ENCODE measurements at places on chromosomes 6 and 20.

DNA sequence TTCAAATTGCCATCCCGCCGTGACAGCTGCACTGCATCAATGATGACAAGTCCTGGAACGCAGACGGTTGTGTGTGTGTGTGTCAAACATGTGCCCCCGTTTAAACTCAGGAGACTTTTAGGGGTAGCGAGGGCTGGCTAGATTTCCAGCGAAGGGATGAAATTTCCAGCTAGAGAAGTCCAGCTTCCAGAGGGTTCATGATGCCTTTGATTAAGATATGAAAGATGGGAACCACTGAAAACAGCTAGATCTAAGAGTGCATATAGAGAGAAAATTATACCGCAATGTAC, 644 bp downstream of the KIZ start:
- DNase-seq, result no peak

- no peak for DNase-seq
Observed at GRCh38 chr6:143368426-143368825, 82.1 kb downstream of the ADAT2 start.

GRCh38 chr6:111724505-111724904, 118.8 kb upstream of the TRAF3IP2 start:
- DNase-seq, result no peak

- no peak for DNase-seq
Observed at GRCh38 chr20:4512891-4513550, 208.7 kb upstream of the PRND start.

GRCh38 chr6:43645613-43645964, 753 bp downstream of the RSPH9 start:
- DNase-seq, result no peak

- no peak for DNase-seq
Observed at GRCh38 chr20:7499201-7499600, 441.1 kb downstream of the HAO1 start.

GRCh38 chr20:19288636-19289035, 76.2 kb downstream of the SLC24A3 start:
- no peak for DNase-seq

DNA sequence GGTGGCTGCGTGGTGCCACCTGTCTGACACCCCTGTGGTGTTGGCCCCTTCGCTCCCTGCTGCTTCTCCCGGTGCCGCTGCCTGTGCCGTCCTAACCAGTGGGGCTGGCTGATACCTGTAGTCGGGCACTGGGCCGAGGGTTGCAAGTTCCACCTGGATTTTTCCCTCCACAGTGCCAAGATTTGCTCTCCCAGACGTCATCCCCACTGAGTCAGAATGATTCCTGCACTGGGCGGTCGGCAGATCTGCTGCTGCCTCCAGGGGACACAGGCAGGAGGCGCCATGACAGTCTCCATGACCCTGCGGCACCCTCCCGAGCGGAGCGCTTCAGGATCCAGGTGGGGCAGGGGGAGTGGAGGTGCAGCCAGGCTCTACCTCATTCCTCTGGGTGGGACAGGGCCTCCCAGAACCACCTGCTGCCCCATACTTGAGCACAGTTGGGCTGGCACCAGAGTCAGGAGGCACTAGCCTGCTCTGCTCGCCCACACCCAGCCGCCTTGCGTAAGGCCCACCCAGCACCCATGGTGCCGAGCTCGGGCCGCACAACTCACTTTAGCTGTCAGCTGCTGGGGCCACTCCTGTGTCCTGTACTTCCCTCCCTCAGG, 60.2 kb downstream of the TCP11 start:
- DNase-seq, result no peak

DNA sequence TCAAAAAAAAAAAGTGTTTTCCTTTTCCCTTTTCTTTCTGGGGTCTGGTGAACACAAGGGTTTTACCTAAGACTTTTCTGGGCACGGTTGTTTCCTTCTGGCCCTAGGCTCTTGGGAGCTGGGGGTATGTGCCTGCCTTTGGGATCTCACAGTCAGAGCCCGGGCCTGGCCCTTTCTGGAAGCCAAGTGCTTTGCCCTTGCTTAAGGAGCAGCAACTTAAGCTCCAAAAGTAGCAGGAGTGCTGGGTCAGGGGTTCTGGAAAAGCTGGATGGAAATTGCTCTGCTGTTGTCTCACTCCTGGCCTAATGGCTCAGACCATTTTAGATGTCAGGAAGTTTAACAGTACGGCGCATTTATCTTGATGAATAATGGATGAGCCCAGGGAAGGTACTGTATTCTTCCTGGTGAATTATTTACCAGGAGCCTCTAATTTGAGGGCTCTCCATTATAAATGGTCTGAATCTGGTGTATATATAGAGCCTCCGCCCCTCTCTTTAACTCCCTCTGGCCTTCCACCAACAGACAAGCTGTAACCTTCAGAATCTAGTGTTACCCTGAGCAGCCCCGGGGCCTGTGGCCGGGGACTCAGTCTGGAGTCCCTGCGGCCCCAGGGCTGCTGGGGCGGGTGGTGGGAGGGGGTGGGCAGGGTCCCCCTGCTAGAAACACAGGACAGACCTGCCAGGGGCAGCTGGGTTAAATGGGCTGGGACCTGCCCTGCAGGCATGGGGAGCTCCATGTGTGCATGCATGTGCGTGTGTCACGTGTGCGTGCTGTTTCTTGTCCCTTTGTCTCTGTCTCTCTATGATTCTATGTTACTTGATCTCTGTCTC, 37.5 kb downstream of the PTK7 start:
- DNase-seq, result no peak

All from effector CD8-positive, alpha-beta T cell (primary cell).